ENCODE measurements at places on chromosomes 6 and 20.

GRCh38 chr20:59560588-59561227 is 43.6 kb upstream of the PHACTR3 start:
- no peak for DNase-seq

DNA sequence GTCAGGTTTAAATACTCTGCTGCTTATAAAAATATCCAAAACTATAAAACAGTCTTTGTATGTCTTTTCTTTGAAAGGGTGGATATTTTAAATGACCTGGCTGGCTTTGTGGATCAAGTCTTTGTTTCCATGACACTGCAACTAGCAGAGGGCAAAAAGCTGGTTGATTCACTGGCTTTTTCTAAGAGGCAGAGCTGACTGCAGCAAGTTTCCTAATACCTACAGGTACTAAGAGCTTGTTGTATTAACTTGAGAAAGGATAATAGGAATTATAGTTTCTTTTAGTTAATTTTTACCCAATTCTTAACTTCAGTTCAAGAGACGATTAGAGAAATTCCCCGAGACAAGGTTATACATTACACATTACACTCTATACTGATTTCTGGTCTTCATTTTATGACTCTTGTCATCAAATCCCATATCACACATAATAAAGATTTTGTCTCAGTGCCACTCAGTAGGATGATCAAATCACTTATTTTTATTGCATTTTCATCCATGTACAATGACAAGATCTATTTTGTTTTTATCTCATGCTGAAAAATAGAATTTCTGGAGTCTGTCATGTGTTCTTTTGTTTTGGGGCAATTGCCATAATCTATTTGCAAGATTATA is 120.1 kb upstream of the RIMS1 start:
- DNase-seq: no peak

DNA sequence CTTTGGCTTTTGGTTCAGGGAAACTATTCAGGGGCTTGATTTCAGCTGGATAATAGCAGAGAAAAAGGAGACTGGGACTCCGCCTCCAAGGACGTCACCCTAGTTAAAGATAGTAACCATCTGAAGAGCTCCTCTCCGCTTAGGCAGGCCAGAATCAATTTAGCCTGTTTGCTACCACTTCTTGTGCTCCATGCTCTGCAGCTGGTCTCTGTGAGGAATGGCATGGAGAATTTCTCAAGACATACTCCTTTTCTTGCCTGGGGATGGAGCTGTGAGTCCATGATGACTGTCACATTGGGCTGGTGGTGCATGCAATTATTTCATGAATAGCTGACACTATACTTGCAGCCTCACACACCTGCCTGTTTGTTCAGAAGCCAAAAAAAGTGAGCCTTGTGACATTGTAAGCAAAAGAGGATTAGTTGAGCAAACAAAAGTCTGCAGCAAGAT is 61.4 kb downstream of the TXLNB start:
- DNase-seq: no peak

GRCh38 chr6:1624851-1625781 is 15.4 kb downstream of the FOXC1 start:
- DNase-seq: peak; percentile 81

GRCh38 chr20:40980106-40980827 is 48.4 kb upstream of the TOP1 start:
- no peak for DNase-seq

- DNase-seq: no peak
Measured at GRCh38 chr6:54654381-54654780, 192.2 kb upstream of the FAM83B start.

GRCh38 chr6:159760602-159761057 is 1.2 kb upstream of the ACAT2 start:
- no peak for DNase-seq

GRCh38 chr6:41767112-41767833 is 12.4 kb downstream of the FRS3 start:
- DNase-seq: no peak

DNA sequence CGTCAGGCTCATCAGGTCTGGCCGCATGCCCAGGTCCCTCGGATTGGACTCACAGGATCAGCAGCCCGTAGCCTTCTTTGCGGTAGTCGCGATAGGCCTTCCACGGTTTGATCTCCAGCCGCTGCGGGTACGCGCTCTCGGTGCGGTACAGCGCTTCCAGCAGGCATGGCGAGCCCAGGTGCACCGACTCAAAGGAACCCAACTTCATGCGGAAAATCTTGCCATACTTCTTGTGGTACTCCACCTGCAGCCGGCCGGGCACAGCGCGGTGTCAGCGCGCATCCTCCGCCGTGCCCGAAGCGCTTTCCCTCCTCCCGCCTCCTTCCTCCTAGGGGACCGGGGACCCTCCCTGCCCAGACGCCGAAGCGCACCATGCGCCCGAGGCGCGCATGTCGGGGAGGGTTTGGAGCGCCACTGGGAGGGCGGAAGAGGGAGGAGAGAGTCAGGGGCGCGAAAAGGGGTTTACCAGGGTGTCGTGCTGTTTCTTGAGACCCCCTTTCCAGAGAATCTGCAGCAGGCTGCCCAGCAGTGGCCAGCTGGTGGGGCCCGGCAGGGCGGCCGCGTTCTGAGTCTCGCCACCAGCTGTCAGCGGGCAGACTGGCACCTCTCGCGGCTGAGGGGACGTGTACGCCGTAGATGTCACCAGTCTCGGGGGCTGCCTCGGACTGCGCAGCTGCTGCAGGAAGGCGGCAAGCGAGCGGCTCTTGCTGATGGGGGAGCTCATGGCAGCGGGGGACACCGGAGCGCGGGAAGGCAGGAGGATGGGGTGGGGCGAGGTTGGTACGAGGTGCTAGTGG is 732 bp downstream of the CYP24A1 start:
- DNase-seq: no peak

GRCh38 chr20:33076662-33077372 is 2.6 kb upstream of the BPIFB4 start:
- DNase-seq: no peak

DNA sequence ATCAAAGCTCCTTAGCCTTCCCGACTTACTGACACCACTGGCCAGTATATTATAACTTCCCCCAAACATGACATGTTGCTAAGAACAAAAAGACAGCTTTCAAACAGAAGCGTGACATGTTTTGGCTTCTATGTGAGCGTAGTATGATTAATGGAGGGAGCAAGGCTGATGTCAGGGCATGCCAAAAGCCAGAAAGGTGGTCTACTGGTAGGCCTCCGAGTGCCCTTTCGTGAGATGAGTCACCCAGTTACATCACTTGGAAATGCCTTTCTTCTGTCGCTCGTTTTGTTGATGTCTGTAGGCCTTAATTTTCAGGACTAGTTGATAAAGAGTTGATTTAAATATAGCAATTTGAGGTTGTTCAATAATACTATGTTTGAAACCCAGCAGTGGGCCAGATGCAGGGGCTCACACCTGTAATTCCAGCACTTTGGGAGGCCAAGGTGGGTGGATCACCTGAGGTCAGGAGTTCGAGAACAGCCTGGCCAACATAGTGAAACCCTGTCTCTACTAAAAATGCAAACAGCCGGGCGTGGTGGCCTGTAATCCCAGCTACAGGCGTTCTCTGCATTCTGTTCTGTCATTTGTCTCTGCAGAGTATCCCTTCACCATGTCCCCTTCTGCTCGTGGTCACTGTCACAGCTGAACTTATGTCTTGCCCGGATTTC is 53.3 kb downstream of the CNKSR3 start:
- no peak for DNase-seq

DNA sequence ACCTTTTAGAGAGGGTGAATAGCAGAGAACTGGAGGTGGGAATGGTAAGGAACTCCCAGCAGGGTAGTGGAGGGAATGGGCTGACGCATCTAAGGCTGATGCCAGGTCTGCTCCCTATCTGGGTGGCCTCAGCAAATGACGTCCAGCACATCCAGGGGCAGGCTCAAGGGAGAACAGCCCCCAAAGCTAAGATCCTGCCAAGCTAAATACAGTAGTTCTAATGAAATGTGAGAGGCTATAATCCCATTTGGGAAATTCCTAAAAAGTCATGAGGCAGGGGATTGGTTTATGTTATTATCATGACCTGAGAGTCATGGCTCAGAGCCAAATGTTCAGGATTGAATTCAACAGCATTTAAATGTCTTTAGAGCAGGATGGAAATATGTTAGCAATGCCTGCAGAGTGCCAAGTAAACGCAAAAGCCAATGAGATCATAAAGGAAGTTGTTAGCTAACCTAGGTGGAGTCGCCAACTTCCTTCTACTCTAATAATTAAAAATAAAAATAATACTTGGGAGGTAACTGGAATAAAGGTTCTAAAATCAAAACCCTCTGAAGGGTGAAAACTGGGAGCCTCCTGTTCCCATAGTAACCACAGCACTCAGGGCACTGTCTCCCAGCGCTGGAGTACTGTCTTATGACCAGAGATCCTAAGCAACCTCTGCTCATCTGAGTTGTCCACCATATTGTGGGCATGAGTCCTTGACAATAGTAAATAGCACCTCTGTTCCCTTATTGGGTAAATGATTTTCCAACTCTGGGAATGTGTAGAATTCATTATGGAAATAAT is 34.8 kb downstream of the IYD start:
- peak; percentile 35 for DNase-seq

DNA sequence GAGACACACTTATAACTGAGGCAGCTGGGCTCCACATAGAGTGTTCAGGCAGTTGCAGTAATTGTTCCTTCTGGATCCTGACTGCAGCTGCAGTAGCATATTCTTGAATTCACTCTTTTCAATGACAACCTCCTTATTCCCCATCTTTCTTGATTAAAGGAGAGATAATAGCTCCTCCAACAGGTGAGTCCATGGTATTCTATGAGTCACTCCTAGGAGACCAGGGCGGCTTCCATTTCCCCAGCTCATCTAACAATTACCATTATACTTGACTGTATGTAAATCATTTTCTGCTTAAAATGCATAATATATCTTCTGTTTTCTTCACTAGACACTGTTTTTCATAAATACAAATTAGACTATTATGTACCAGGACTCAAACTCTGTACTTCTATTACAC is 62.4 kb downstream of the TENT5A start:
- no peak for DNase-seq

GRCh38 chr6:24490948-24491347 is 1.6 kb upstream of the GPLD1 start:
- no peak for DNase-seq

- DNase-seq: no peak
Measured at GRCh38 chr6:67009818-67010217, 1302.8 kb upstream of the EYS start.

DNA sequence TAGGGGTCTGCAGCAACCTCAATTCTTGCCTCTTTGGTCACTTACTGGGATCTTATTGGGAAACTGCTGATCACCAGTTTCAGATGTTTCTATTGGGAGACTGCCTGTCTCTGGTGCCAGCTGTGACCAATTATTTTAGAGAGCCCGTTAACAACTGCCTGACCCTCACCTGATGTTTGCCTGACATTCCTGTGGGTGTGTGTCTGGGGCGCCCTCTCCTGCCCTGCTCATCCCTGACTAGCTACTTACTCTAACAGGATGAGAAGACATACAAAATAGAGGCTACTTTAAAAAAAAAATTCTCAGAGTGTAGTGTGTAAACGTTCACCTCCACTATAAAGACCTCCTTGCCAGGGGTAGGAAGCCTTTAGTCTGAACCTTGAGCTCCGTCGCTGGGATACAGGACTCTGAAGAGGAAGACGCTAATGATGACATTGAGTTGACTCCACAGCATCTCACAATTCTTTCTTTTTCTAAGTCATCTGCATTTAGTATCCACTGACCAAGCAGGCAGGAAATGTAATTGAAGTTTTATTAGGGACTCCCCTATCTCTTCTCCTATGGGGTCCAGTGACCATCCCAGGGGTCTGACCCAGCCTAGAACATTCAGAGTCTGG is 54.6 kb upstream of the DDR1 start:
- no peak for DNase-seq

DNA sequence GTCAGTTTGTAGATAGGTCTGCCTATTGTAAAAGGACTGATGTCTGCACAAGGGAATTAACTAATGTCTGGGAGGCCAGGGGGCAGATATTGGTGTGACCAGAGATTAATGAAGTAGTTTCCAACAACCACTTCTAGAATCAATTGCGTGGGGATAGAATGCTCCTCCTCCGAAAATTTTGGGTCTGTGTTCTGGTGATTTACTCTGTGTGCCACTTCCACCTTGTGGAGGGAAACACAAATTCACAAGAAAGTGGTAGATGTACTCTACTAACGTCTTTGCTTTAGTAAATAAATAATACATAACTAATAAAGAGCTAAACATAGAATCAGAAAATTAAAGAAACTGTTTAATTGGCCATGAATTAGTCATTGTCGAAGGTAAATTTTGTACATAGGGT is 25.5 kb downstream of the TMEM14A start:
- DNase-seq: no peak

GRCh38 chr20:33281550-33282146 is 1.4 kb upstream of the BPIFB1 start:
- no peak for DNase-seq
